ENCODE measurements at places on chromosomes 4 and X.

- no peak for DNase-seq
Measured at GRCh38 chrX:100731441-100732281, at the start of gene SYTL4. Gene SYTL4, minus strand, starts transcription at chrX:100732121. Its CDS starts 30,084 bp downstream, at chrX:100702037.

DNA sequence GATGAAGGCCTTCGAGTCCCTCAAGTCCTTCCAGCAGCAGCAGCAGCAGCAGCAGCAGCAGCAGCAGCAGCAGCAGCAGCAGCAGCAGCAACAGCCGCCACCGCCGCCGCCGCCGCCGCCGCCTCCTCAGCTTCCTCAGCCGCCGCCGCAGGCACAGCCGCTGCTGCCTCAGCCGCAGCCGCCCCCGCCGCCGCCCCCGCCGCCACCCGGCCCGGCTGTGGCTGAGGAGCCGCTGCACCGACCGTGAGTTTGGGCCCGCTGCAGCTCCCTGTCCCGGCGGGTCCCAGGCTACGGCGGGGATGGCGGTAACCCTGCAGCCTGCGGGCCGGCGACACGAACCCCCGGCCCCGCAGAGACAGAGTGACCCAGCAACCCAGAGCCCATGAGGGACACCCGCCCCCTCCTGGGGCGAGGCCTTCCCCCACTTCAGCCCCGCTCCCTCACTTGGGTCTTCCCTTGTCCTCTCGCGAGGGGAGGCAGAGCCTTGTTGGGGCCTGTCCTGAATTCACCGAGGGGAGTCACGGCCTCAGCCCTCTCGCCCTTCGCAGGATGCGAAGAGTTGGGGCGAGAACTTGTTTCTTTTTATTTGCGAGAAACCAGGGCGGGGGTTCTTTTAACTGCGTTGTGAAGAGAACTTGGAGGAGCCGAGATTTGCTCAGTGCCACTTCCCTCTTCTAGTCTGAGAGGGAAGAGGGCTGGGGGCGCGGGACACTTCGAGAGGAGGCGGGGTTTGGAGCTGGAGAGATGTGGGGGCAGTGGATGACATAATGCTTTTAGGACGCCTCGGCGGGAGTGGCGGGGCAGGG lies 568 bp downstream of the HTT start:
- DNase-seq = no peak

DNA sequence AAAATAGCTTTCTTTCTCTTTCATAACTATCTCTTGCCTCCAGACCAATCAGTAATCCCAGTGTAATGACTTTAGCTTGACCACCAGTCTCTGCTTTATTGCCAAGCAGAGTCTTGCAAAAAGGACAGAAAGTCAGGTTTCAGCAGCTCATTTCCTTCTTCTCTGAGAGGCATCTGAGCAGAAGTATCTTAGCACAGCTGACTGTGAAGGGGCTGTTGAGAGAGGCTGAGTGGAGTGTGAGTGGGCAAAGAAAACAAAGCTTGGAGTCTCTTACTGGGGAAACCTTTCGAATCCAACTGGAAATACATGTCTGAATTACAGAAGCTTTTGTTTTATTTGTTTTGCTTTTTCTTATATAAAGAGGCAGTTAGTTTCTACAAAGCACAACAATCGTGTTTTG lies 170.3 kb upstream of the IGFBP7 start:
- DNase-seq = no peak

DNA sequence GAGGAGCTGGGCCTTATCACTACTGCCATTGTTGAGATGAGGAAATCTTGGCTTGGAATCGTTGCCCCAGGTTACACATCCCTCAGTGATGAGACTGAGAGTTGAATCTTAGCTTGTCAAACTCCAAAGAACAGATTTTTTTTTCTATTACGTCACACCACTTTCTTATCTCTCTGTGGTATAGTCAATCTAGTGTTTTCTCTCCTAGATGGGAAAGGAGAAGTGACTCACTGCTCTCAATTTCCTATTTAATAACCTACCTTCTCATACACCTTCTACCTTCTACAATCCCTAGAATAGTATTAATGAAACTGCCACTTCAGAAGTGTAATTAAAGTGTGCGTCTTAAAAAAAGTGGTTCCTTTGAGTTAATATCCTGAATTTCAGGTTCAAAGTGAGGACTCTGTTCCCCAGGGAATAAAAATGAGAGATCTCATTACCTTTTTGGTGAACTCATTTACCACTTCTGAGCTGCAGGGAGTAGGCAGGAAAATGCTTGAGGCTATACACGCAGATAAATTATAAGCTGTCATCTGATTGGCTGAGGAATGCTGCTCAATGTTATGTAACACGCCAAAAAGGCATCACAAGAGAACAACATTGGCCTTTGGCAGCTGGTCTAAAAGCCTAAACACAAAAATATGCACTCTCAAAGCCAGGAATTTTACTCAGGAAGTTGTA lies 59.3 kb downstream of the MAD2L1 start:
- DNase-seq = no peak

- DNase-seq = no peak
Measured at GRCh38 chrX:71936632-71937031, 26.0 kb downstream of the NHSL2 start.

DNA sequence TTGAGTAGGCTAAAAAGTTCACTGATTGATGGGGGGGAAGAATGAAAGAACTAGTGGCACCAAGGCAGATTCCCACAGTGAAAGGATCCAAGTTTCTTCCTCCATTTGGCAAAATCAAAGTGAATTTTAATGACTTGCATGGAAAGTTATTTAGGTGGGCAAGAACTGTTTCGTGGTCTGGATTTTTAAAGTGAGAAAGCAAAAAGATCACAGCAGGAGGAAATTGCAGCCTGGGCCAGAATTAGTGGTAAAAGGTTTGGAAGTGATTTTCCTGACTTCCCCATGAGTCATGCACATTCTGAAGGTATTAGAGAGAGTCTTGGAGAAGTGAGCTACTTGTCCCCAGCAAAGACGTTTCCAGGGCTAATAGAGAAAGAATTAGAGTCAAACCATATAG lies 207.8 kb downstream of the ANTXR2 start:
- DNase-seq = no peak

- DNase-seq = peak; percentile 2
Measured at GRCh38 chrX:134026565-134027311, 41.3 kb upstream of the GPC3 start.

DNA sequence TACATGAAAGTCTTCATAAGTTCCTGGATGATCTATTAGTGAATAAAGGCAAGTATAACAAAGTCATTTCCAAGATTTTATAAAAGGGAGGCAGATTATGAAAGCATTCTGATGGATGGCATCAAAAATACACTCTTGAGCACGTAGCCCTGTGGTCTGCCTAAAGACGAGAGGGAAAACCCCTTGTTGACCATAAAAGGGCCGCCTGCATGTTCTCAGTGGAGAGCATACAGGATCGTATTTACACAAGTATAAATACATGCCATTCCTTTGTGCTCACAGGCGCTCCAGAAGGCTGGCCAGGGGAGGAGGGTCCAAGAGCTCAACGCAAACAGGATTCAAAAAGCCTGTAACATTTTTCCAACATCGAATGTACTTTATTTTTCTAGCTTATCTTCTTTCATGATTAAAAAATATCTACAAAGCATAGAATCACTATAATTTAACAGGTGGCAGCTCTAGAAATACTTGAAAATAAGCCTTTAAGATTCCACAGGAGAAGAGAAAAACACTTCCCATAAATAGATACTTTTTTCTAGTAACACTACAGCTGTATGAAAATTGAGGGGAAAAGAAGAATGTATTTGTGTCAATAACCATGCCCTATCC lies 29.6 kb downstream of the PDGFC start:
- DNase-seq = no peak

DNA sequence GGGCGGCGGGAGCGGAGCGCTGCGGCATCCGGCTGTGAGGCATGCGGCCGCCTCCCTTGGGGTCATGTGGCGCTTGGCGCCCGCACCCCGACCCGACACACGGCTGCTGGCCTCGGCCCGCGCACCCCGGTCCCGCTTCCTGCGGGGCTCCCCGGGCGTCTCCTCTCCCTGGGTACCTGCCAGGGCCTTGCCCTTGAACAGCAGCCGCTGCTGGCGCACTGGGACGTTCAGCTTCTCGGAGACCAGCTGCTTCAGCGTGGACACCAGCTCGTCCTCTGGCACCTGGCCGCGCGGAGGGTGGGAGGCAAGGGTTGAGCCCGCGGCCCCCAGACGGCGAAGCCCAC lies 391 bp downstream of the UBL4A start:
- DNase-seq = no peak

Data from nucleus accumbens (tissue), 56 donors.